ENCODE measurements at places on chromosomes 1 and 21. TPM values are rescaled to one million over a fixed set of nuclear protein-coding genes. Genes with fewer than 3 reads are reported as not detected.

DNA sequence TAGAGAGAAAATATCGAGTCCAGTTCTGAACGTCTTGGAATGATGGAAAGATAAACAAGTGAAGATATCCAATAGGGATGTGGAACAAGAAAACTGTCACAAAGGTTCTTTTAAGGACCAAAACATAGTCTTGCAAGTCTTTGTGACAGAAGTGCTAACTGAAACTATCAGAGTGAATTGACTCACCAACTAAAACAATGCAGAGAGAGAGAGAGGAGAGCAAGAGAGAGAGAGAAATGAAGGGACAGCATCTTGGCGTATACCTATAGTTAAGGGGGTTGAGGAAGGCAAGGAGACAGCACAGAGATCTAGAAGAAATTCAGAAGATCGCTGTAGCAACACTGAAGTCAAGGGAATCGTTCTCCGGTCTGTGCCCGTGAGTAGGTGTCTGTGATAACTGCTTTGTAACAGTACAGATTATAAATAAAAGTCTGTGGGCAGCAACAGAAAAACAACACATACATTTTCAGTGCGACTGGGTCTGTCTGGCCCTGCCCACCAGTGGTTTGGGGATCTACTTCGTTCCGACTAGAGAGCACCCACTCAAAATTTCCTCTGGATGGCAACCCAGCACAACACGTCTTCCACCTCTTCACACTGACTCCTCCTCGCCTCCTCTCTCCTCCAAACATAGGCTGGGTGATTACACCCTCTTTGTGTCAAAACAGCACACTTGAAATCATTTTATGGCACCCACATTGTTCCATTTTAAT lies 4.8 kb upstream of the COA6 start:
- DNase-seq, result no peak

DNA sequence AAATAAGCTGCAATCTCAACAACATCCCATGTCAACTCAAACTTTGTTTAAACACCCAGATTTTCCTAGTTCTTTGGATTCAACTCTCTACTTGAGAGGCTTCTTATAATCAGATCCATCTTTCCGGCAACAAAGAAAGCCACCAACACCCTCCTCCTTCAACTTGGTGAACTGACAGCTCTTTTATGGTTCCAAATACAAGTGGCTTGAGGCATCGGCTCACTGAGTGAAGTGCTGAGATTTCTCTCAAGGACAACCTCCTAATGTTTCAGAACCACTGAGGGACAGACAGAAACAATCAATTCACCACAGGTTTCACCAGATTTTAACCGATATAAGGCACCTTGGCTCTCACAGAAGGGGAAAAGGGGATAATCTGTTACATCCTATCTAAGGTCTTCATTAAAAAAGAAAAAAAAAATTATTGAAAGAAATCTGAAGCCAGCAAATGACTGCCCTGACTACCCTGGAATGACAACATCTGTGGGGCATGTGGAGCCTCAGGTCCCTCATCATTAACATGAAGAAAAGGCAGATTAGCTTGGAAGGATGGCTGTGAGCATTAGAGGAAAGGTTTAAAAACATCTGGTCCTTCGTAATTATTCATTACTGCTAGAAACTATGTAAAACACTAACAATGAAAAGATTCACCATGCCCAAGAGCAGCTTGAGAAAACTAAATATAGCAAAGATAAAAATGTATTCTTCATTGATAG lies 50.9 kb downstream of the PTPN14 start:
- DNase-seq, result no peak

DNA sequence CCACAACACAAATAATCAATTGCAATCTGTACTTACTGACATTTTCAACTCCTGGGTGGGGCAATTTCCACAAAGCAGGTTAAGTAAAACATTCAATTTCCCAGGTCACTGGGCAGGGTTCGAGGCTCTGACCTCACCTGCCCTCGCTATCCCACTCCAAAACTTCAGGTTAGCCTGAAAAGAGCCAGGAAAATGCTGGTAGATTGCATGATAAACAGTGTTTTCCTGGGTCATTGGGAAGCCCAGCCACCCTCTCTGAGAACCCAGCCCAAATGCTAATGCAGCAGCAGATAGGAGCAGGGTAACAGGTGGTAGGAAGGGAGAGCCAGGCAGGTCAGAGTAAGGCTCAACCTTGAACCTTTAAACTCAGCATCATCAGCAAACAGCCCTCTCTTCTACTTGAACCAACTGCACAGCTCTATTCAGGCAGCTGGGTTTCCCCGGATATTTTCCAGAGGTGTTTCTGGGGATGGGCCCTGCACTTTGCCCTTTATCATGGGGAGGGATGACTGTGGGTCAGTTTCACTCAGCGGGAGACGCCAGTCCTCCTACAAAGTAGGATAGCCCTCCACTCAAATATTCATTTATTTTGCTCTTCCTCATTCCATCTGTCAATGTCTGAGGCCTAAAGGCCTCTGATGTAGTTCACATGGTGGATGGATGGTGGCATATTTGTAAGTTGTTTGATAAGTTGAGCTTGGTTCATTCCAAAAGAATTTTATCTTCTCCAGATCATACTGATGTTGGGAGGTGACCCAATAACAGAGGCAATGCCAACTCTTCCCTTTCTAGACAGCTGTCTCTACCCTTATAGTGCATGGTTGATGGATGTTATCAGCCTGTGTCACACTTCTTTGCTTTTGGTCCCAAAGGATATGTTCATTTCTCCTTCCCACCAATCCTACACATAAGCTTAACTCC lies 65.7 kb downstream of the DUSP10 start:
- DNase-seq, result no peak

DNA sequence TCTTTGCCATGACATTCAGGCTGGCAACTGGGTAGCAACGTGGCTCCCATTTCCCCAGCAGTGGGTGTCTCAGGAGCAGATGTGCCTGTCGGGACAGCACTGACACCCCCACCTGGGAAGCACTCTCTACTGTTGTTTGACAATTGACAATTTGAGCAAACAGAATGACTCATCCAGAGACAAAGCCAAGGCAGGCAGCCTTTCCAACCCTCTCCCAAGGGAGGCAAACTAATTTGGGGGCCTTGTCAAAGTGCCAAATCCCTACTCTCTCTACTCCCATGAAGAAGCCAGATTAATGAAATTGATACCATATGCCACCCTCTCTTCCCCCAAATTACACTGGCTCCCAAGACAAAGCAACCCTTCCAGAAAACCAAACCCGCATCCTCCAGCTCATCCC lies 65.6 kb downstream of the GRIK3 start:
- no peak for DNase-seq

HRNR gene
- total RNA-seq, result not detected

- DNase-seq, result no peak
These were observed 336.1 kb upstream of the ZP4 start for GRCh38 chr1:238226810-238227209.

DNA sequence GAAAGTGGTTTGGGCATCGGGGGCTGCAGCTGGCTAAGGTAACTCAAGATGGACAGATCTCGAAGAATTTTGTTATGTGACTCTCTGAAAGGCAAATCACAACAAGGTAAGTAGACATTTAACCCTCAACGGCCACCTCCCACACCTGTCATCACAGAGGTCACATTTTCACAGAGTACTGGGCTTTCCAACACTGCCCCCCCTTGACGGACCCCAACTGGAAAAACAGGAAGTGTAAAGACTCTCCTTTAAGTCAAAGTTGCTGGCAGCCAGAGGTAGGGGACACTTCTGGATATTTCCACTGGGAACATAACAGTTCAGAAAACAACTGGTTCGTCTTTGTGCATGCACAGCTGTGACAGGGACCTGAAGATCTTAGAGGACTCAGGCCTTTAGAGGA lies 22.3 kb downstream of the NOL9 start:
- DNase-seq, result no peak

GRCh38 chr1:150015651-150016131 lies 5.2 kb upstream of the OTUD7B start:
- DNase-seq, result no peak

DNA sequence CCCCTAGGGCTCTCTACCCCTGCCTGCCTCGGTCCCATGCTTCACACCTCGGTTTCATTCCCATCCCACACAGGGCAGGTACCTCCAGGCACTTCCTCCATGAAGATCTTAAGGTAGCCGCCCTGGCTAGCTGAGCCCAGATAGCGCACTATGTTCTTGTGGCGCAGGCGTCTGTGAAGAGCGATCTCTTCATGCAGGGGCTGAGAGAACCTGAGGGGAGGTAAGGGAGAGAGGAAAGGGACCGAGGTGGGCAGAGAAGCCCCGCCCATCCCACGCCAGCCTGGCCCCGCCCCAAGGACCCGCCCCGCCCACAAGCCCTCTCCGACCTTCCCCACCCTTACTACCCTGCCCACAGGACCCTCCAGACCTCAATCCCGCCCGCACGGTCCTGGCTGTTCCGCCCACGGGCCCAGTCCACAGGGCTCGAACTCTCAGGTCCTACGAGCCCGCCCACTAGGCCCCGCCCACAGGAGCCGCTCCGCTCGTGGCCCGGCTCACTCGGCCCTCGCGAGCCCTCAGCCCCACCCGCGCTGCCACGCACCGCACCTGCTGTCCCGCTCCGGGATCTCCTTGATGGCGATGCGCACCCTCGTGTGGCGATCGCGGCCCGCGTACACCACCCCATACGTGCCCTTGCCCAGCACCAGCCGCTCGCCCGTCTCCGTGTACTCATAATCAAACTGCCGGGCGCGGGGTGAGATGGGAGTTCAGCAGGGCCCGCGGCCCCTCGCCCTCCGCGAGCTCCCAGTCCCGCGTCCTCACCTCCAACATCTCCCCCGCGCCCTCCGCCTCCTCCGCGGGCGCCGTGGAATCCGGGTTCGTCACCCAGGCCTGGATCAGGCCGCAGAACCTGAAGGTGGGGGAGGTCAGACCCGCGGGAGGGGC lies 6.4 kb downstream of the MAP3K6 start:
- peak; percentile 47 for DNase-seq

DNA sequence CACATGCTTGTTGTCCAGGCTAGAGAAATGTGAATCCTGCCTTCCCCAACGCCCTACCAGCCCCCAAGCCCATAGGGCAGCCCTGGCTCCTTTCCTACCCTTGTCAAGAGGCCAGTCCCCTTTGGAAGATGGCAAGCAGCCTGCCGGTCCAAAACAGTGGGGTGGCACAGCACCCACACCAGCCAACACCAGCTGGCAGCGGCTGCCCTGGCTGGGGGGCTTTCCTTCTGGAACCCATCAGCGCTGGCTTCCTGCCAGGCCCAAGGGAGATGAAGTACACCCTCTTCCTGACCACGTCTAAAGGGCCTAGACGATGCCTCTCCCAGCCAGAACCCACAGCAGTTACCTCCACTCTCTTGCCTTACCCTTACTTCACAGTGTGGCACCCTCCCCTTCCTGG lies 24.2 kb downstream of the KCNN3 start:
- no peak for DNase-seq

PROX1 gene
- total RNA-seq, result not detected

LCE2B gene
- total RNA-seq, result not detected

GRCh38 chr1:36119456-36119855 lies 5.6 kb downstream of the COL8A2 start:
- DNase-seq, result no peak

DNA sequence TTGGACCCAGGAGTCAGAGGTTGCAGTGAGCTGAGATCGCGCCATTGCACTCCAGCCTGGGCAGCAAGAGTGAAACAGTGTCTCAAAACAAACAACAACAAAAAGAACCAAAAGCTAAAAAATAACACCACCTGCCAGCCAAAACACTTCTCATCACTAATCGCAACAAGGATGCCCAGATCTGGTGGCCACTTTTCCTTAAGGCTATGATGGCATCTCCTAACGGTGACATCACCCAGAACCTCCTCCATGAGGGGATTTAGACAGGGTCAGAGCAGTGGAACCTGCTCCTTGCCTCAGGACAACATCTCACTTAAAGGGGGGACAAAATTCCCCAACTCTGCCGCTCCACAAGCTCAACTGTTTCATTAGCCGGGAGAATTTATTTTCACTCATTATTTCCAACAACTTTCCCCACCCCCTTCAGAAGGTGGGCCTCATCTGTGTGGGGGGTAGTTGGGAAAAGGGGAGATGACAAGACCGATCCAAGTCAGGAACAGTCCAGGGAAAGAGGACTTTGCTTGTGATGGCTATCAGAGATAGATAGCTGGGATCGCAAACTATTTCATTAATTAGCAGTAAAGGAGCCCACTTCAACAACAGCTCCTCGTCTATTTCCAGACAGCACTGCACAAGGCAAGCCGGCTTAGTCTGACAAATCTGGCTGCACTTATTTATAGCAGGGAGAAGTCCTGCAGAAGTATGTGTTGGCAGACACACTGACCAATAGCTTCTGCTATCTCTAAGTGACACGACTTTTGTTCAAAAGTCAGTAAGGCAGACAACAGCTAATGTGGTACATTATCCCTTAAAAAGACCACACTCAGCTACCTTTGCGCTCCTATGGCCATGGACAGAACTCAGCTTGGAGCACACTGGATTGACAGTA lies 2.6 kb downstream of the PABPC4 start:
- DNase-seq, result no peak

RGS2 gene
- total RNA-seq, result 6.2 TPM

DNA sequence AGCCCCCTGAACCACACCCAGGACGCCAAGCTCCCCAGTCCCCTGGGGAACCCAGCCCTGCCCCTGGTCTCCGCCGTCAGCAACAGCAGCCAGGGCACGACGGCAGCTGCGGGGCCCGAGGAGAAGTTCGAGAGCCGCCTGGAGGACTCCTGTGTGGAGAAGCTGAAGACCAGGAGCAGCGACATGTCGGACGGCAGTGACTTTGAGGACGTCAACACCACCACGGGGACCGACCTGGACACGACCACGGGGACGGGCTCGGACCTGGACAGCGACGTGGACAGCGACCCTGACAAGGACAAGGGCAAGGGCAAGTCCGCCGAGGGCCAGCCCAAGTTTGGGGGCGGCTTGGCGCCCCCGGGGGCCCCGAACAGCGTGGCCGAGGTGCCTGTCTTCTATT lies 42.7 kb upstream of the ARHGEF16 start:
- no peak for DNase-seq

DNA sequence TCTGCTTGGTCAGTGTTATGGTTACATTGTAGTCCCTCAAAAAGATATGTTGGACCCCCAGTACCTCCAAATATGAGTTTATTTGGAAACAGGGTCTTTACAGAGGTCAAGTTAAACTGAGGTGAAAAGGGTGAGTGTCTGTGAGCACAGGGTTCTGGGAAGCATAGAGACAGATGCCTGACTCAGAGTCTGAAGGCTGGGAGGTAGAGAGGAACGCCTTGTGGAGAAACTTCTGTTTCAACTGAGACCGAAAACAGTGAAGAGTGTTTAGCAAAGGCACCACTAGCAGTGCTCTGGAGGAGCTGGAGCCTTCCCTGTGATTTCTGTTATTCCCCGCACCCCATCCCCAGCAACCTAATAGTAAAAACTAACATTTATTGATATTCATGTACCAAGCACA lies 65.2 kb upstream of the LRRC8D start:
- DNase-seq, result no peak

PDZK1 gene
- total RNA-seq, result 0.34 TPM

- no peak for DNase-seq
These were observed 459.3 kb downstream of the ADGRL2 start for GRCh38 chr1:82260051-82260450.

GRCh38 chr1:107740579-107740978 lies 224.4 kb downstream of the VAV3 start:
- no peak for DNase-seq

- DNase-seq, result peak; percentile 84
These were observed 642 bp downstream of the TRIM62 start for GRCh38 chr1:33180911-33181890.
